ENCODE measurements at places on chromosomes 6 and 20. TPM values are rescaled to one million over a fixed set of nuclear protein-coding genes. Genes with fewer than 3 reads are reported as not detected.

Gene FAM83C
- not detected for total RNA-seq

Gene ARID1B
- total RNA-seq: 57.8 TPM

Gene PRL
- not detected for total RNA-seq

Gene VIP
- not detected for total RNA-seq

Gene F13A1
- total RNA-seq: 2.7 TPM

Gene FAM162B
- not detected for total RNA-seq

Gene ZSCAN31
- total RNA-seq: 2.6 TPM

Gene CNBD2
- 1.6 TPM for total RNA-seq

Gene BFSP1
- total RNA-seq: 11.7 TPM

Gene OTOR
- total RNA-seq: not detected

Gene KIFC1
- 8.1 TPM for total RNA-seq

Gene SASH1
- 54.2 TPM for total RNA-seq

Gene SLC22A2
- not detected for total RNA-seq
